Stimulated activated CD4-positive, alpha-beta T cell treated with anti-CD3 and anti-CD28 coated beads, Interleukin-15, amount 100 ng/mL, for 24 hours (primary cell): ENCODE measurements at places on chromosomes 2 and 18.

DNA sequence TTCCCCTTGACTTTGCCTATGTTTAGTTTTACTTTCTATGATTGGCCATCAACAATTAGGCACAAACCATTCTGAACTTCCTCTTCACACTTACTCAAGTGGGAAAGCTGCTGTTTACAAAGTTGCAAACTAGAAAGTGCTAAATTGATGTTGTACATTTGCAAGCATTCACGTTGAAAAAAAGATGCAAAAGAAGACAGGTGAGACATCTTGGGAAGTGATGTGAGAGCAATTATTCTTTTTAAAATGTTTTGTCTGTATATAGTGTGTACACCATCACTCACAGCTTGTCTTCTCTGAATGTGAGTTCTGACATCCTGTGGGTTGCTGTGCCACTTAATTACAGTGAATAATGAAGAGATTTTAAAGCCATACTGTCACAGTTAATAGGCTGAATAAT lies 874.1 kb upstream of the LRATD1 start:
- no peak for DNase-seq

DNA sequence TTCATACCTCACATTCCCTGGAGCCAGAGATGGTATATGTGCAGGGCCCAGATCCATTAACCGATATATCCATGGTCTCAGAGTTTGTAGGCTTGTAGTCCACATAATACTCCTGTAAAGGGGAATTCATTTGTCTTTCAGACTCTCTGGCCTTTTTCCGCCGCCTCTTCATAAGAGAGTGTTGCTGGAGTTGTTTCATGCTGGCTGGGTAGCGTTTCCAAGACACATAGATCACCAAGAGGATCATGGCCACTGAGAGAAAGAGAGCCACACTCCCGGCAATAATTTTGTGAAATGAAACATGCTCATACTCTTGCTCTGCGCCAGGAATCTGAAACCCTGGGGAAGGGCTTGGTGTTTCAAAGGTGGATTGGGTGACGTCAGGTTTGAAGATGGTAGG lies 3.9 kb downstream of the LRRTM4 start:
- DNase-seq, result no peak

- DNase-seq, result no peak
These were observed 7.7 kb upstream of the CCNT2 start for GRCh38 chr2:134910763-134911399.

GRCh38 chr2:75068546-75068945 lies 110.1 kb downstream of the POLE4 start:
- no peak for DNase-seq

DNA sequence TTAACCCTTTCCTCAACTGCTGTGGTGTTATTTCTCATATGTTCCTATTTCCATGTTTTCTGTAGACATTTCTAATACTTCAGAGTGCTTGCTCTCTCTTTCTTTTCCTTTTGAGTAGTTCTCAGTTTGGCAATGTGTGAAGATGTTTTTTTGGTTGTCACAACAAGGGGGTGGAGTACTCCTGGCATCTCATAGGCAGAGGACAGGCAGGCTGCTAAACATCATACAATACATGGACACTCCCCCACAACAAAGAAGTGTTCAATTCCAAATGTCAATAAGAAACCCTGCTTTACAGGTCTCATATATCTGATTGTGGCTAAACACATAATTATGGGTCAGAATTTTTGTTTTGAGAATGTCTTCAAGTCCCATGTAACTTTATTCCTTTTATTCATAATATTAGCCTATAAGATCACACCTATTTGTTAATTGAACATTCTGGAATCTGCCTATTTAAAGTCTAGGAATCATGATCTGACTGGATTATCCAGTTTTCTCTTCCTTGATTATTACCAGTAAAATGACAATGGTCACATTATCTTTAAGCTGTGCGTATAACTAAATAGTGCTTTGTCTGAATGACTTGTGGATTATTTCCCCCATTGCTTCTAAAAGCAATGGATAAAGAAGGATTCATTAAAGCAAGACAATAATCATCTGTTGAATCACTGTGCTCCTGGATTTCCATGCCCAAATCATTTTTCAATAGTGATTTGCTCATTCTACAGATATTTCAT lies 46.8 kb upstream of the ITPRID2 start:
- no peak for DNase-seq

DNA sequence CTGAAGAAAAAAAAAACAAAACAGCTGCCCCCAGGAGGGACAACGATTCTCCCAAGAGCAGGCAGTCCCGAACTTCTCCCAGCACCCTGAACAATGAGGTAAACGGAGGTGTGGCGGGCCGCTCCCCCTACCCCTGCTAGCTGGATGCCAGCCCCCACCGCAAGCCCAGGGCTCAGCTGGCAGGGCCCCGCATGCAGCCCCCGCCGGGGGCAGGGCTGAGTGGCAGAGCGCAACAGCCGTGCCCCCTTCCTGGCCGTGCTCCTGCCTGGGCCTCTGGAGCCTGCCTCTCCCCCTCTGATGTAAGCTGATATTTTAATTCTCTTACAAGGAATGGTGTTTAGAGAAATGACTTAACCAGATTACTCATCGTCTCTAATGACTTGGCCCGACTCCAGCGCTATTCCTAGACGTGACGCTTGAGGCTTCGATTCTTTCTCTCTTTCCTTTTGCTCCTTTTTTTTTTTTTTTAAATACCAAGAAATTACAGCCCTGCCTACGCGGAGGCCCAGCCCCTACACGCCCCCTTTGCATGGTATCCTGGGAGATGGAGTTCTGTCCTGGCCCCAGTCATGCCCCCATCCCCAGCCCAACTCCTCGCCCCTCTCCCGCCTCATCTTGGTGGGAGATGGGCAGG lies 4.6 kb upstream of the ARID5A start:
- DNase-seq, result peak; percentile 93

DNA sequence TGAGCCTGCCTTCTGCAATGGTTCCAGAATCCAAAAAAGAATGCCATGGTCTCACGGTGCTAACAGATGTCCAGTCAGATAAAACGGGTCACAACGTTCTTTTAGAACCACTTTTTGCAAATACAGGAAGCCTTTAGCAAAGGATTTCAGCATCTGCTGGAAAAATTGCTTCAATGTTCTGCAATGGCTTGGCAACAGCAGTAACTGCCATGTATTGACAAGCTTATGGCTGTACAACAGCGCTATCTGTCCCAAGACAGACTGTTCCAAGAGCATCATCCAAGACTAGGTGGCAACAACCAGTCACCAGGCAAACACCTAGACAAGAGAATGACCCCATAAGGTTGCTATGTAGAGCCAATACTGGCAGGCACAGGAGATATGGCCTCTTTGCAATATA lies 37.6 kb upstream of the RIOK3 start:
- DNase-seq, result no peak

- DNase-seq, result no peak
These were observed 662.3 kb downstream of the IRS1 start for GRCh38 chr2:226137201-226137811.

DNA sequence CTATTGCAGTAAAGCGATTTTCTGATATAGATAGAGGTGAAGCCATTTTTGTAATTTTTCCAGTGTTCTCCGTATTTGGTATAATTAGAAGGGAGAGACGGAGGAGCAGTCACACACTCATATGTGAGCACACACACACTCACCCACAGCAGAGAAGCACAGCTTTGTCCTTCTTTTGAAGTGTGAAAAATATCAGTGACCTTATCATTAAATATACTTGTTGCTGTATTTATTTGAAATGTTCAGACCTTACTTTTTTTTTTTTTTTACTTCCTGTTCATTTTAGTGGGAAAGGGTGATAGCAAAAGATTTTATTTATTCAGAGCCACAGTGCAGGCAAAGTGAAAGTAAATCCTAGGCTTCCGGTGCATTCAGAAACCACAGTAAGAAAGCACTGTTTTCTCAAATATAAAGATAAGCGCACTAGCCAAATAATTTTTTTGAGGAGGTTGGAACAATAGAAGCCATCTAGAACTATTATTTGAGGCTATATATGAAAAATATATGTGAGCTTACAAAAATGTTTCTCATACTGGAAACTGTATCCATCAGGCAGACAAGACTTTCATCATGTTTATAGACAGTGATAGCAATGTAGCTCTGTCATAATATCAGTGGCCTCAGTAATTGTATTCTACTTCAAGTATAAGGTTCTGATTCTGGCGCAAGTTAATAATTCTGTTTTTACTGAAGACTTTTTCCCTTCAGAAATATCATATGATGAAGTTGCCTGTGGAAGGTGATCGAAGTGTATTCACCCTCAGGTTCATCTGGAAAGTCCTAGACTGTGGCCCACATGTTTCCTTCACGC lies 37.2 kb downstream of the TSHZ1 start:
- no peak for DNase-seq
